ENCODE measurements at places on chromosomes 3 and 15.

DNA sequence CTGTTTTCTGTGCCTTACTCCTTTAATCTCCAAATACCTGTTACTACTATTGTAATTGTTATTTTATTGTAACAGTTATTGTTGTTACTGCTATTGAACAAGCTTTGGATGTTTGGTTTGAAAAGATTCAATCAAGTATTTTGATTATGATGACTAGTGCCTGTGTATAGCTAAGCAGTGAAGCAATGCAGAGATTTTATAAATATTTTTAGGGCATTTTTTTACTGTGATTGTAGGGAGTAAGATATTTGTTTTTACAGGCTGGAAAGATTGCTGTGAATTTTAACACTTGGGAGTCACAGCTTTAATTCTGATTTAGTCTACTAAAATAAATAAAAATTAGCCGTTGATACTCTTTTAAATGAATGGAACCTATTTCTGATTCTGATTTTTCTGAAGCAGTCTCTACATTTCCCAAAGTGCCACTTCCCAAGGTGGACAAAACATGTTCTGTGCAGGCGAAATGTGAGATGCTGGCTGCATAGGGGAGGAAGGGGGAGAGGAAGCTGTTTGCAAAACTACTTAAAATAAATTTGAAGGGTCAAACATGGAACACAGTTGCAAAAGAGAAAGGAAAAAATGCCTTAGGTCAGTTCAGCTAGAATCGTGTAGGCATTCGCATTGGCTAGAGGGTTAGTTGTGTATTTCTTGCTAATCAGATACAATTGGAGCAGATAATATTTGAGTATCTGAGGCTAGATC is 25.7 kb downstream of the EEFSEC start:
- DNase-seq: no peak

- DNase-seq: no peak
Measured at GRCh38 chr3:70947579-70947978, 635.1 kb upstream of the MDFIC2 start.

GRCh38 chr3:45462522-45463265 is 74.3 kb downstream of the LARS2 start:
- DNase-seq: no peak

GRCh38 chr3:26721047-26721446 is 98.5 kb downstream of the LRRC3B start:
- DNase-seq: no peak

DNA sequence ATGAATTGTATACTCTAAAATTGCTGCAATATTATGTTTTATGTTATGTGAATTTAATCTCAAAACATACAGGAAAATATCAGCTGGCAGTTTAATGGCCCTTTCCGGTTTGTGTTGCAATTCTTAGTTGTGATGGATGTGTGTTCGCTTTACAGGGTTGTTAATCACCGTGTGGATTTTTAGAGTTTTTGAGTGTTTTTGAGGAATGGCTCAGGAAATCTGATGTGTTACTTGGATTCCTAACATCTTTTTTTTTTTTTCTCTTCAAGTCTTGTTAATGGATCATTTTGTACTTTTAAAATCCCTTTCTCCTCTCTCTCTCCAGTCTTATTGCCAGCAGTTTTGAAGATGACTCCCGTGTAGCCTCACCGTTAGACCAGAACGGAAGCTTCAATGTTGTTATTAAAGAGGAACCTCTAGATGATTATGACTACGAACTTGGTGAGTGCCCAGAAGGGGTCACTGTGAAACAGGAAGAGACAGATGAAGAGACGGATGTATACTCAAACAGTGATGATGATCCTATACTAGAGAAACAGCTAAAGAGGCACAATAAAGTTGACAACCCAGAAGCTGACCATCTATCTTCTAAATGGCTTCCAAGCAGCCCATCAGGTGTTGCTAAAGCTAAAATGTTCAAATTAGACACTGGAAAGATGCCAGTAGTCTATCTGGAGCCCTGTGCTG is 35.7 kb downstream of the MGA start:
- DNase-seq: no peak

GRCh38 chr3:21062831-21063294 is 688.1 kb downstream of the ZNF385D start:
- DNase-seq: no peak

DNA sequence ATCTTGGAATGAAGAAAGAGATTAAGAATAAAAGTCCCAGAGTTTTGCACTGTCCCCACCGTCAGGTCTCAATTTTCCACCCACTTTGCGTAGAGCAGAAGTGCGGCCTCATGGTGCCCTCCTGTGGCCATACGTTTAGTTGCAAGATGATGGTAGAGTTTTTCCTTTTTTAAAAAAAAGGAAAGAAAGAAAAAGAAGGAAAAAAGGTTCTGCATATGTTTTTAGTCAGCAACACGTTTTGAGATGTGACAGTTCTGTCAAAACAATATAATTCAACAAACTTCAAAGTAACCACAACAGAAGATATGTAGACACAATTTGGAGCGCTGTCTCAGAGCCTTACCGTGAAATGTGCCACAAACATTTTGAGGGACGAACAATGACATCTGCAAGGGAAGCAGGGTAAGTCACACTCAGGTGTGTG is 24.6 kb downstream of the EBLN2 start:
- DNase-seq: no peak

GRCh38 chr3:13338996-13339395 is 81.1 kb downstream of the NUP210 start:
- DNase-seq: no peak

- DNase-seq: no peak
Measured at GRCh38 chr3:127590282-127590592, 296 bp downstream of the TPRA1 start.

DNA sequence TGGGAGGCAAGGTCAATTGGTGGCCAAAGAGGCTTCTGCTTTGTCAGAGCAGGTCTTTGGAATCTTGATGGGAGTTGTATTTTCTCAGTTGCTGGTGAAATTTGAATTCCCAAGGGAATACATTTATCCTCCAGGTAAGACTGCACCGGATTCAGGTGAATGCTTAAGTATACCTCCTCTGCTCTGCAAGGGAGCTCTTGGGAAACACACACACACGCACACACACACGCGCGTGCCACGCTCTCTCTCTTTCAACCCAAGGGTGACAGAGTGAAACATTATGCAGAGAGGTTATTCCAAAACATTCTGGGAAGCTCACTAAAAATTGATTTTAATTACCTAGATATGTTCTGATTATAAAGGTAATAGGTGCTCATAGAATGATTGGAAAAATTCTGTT is 33.7 kb downstream of the ST6GAL1 start:
- no peak for DNase-seq

DNA sequence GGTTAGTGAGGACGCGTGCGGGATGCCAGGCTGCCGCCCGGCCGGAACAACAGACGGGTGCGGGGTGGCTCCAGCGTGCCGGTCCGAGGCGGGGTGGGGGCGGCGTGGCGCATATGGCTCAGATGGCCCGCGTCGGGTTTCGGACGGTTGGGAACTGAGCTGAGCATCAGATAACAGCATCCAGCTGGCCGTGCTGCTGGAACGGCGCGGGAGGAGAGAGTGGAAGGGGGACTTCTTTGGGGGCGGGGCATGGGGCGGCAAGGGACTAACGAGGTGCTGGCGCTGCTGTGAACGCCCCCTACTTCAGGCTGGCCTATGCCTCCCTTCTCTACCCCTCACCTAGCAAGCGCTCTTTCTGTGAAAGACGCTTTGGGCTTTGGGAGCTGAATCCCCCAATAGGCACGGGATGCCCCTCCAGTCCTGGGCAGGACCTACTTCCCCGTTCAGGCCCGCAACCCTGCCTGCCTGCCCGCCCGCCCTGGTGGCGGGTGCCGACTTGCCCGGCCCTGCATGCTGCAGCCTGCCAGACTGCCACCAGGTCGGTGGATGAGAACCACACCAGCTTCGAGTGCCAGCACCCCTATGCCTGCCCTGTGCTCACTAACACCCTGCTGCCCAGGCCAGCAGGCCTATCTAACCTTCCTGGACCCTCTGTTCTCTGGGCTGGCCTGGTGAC is 542 bp downstream of the INKA1 start:
- no peak for DNase-seq

DNA sequence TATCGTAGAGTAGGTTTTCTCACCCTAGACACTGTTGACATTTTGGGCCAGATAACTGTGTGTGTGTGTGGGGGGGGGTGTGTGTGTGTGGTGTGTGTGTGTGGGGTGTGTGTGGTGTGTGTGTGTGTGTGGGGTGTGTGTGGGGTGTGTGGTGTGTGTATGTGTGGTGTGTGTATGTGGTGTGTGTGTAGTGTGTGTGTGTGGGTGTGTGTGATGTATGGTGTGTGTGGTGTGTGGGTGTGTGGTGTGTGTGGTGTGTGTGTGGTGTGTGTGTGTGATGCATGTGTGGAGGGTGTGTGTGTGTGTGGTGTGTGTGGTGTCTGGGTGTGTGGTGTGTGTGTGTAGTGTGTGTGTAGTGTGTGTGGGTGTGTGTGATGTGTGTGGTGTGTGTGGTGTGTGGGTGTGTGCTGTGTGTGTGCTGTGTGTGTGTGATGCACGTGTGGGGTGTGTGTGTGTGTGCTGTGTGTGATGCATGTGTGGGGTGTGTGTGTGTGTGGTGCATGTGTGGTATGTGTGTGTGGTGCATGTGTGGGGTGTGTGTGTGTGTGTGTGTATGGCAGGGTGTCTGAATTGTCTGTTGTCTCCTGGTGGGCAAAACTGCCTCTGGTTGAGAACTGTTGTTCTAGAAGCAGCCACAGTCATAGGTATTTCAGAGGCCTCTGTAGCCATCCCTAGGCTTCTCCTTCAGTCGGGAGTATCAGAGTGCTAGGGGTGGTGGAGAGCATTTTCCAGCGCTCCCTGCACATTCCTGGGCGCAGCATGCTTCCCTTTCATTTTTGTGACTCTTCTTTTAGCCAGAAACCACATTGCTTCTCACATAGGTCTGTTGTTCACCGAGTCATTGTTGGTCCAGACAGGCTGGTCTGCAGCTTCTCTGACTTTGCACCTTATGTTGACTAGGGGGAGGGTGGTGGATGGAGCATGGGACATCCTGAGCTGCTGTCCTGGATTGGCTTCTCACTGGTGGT is 84.4 kb downstream of the THSD4 start:
- DNase-seq: no peak

DNA sequence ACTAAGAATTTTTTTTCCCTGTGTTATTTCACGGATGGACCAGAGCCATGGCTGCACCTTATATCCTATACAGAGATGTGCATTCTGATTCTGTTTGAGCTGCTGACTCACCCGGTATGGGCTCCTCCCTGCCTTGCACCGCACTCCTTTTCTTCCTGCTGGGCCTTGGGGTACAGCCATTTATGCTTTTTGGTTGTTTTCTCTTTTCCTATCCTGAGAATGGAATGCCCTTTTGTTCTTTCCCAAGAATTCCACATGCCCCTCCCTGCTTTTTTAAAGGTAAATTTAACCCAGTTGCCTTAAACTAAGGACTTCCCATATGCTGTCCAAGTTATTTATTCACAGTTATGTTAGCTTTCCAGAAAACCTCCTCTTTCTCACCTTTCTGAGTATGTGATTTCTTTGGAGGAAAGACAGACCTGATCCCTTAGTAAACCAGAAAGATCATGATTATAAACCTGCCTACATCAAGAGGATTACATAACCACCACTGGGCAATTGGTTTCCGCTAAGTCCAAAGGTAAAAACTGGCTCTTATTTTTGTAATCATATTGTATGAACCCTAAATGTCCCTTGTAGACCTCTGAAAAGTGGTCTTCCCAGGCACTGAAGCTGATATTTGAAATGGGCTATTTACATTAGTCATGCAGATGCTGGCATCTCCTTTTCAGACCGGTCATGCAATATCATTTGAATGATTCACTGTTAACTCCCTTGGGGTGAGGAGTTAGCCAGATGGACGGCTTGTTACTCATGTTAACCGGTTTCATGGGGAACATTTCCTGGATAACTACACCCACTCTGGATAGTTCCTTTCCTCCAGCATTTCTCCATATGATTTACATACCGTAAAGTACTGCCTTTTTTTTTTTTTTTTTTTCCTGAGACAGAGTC is 45.5 kb downstream of the TMOD3 start:
- DNase-seq: no peak

GRCh38 chr15:29364426-29365078 is 94.9 kb upstream of the NSMCE3 start:
- no peak for DNase-seq

GRCh38 chr3:57958642-57959422 is 49.4 kb upstream of the FLNB start:
- no peak for DNase-seq

DNA sequence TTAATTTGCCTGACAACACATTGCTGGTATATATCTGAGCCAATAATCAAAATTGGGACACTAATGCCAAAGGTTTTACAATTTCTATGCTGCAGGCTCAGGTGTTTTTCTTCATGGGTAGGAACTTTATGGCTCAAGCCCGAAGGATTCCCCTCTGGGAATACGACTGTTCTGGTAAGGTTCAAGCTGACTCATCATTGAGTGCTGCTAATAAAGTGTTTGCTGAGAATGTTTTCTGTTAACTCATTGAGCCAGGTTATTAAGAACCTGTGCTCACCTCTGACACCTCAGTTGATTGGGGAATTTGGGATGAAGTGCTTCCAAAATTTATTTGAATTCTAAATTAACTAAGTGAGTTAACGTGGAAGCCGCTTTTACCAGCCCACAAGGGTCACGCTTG is 135.8 kb upstream of the CTDSPL start:
- DNase-seq: no peak

GRCh38 chr3:124772081-124772831 is 42.0 kb downstream of the UMPS start:
- no peak for DNase-seq

- no peak for DNase-seq
Measured at GRCh38 chr3:171248426-171249111, 211.6 kb downstream of the TNIK start.

- no peak for DNase-seq
Measured at GRCh38 chr15:59169251-59169708, 37.4 kb upstream of the LDHAL6B start.

DNA sequence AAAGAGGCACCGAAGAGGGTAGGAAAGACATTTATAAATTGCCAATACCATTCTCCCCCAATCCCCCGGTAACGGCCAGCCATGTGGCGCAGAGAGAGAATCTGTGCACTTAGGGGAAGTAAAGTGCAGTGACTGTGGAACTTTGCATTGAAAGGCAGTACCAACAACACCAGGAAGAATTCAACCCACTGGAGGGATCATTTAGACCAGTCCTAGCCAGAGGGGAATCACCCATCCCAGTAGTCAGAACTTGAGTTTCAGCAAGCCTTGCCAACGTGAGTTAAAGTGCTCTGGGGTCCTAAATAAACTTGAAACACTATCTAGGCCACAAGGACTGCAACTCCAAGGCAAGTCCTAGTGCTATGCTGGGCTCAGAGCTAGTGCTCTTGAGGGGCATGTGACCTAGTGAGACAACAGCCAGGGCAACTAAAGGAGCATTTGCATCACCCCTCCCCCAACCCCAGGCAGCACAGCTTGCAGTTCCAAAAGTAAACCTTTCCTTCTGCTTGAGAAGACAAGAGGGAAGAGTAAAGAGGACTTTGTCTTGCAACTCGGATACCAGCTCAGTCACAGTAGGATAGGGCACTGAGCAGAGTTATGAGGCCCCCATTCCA is 15.0 kb downstream of the CEP70 start:
- no peak for DNase-seq

GRCh38 chr3:11643605-11644087 is at the start of gene VGLL4:
VGLL4 (minus strand) TSS chr3:11643915; CDS start chr3:11643518, 397 bp downstream.
- DNase-seq: peak; percentile 45

DNA sequence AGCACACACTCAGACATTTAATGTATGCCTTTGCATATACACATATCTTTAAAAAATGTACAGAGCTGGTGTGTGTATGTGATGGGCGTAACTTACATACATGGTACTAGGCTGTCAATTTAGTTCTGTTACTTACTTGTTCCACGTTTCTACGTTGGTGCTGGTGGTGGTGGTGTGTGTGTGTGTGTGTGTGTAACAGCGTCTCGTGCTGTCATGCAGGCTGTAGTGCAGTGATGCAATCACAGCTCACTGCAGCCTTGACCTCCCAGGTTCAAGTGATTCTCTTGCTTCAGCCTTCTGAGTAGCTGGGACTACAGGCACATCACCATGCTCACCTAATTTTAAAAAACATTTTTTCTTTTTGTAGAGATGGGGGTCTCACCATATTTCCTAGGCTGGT is 64.2 kb downstream of the ISG20 start:
- DNase-seq: no peak

Measured in NCI-H187 treated with DMSO at 0.1 percent for 48 hours (cell line).